ENCODE measurements at places on chromosomes 12 and 14.

DNA sequence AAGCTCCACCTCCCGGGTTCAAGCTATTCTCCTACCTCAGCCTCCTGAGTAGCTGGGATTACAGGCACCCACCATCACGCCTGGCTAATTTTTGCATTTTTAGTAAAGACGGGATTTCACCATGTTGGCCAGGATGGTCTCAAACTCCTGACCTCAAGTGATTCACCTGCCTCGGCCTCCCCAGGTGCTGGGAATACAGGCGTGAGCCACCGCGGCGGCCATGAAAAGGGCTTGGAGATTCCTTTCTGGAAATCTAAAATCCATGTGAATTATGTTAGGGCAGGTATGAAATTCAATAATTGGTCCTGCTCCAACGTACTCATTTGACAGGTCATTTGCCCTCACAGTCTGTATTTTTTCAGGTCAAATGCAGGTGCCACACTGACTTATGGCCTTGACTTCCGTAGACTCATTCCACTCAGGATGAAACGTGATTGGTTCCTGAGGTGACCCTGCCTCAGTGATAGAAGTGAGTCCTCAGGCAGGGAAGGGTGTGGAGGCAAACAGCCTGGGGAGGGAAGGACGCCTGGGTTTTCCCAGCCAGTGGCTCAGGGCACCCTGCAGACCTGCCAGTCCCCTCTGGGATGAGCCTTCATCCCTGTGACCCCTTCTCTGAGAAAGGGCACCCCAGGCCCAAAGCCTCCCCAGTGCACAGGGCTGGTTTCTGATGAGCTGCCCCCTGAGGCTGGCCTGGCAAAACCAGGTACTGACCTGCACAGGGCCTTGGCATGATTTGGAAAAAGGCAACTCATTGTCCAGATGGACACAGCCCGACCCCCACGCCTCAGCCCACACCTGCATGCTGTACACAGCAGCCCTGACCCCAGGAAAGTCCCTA lies 48.7 kb downstream of the PSMA6 start:
- DNase-seq, result no peak

- DNase-seq, result peak; percentile 22
Observed at GRCh38 chr14:106044949-106045596, 518.7 kb downstream of the TMEM121 start.

- DNase-seq, result no peak
Observed at GRCh38 chr14:77885367-77885766, 85.5 kb downstream of the ADCK1 start.

GRCh38 chr14:67622675-67623074 lies 3.0 kb downstream of the ARG2 start:
- peak; percentile 68 for DNase-seq

DNA sequence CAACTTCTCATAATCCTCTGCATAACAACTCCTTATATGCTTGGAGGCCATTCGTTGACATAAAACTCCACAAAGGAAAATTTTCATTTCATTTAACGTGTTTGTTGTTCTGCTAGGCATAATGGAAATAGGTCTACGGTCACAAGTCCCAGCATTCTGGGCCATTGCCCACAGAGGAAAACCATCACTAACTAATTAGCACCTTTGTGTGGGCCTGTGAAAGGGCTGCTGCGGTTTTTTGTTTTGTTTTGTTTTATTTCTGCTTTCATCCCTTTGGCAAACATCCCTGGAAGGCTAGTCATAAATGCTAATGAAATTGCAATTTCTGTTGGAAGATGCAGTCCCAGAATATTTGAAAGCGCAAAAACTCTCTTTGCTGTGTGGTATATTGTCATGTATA lies 180.3 kb downstream of the RMST start:
- DNase-seq, result no peak

DNA sequence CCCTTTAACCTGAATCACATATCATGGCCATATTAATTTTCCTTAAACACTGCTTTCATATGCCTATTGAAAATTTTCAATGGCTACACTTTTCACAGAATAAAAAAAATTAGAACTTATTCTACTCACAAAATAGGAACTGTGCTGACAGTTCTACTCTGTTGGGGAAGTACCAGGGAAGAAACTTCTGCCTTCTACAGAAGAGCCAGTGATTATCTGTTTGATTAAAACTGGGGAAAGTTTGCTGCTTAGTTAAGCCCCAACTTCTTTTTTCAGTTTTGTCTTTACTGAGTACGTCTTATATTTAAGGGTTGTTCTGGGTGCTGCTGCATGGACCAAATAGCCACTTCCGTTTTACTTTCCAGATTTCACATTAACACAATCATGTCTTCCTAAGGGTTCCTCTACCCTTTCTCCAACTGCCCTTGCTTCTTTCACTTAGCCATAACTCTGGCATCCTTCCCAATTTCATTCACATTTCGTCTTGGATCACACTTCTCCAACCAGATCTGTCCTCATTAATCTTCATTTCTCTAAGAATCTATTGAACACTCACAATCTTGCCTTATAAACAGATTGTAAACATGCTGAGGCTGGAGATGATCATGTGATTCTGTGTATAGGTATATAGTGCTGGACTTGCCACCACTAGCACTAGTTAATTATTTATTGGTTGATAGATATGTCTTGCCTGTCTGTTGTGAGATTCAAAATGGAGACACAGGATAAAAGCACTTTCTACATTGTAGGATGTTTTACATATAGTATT lies 1.9 kb upstream of the SEL1L start:
- DNase-seq, result no peak

- DNase-seq, result no peak
Observed at GRCh38 chr14:77622366-77622961, 6.0 kb upstream of the SPTLC2 start.

DNA sequence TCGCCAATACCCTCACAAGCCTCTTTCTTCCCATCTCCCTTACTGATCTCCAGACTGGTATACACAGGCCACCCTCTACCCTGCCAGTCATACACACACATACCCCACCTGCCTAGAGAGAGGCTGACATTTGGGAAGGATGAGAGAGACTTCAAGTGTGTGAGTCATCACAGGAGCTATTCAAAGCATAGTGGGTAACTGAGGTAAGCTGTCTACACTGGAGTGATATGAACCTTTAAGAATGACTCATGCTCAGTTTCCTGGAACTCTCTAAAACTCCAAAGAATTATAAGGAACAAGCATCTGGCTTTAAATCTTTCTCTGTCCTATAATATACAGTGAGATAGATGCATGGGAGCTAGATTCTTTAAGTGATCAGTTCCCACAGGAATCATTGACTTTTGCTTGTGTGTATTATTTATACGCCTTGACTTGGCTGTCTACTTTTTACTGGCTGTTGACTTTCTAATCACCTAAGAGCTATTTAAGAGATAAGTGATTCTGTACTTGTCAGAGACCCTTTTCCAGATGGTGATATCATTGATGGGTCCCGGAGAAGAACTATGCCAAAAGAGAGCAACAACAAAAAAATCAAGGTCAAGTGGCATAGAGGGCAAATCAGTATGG lies 5.8 kb downstream of the IGF1 start:
- no peak for DNase-seq

- no peak for DNase-seq
Observed at GRCh38 chr12:124259154-124260066, 35.5 kb upstream of the RFLNA start.

GRCh38 chr12:57085999-57086492 lies 2.9 kb upstream of the NAB2 start:
- no peak for DNase-seq

- no peak for DNase-seq
Observed at GRCh38 chr12:128402486-128403243, 135.7 kb downstream of the TMEM132C start.

- no peak for DNase-seq
Observed at GRCh38 chr14:35786856-35787255, 22.2 kb downstream of the RALGAPA1 start.

DNA sequence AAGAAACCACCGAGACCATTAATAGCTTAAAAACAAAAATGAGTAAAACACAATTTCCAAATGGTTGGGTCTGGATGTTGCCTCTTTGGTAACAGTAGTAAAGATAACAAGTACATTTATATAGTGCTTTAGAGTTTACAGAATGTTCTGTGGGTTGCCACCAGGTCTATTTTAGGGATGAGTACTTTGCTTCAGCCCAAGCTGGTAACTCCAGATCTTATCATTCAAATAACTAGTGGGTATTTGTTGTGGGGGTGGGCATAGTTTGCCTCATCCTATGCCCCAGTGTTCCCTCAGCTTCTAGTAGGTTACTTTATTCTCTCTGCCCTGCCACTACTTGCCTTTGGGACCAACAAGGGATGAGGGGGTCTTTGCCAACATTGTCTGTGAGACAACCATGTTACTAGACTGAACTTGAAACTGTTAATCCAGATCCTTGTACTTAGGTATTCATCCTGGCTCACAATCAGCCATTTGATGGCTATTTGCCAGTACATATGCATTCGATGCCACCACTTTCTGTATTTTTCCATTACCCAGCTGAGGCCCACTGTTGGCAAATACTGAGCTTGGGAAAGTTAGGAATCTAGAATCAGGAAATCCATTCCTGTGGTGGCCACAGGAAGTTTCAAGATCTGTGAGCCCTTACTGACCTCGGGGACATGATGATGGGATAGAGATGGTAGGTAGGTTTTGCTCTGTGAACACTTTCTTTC lies 17.6 kb upstream of the AKAP6 start:
- no peak for DNase-seq

- no peak for DNase-seq
Observed at GRCh38 chr12:62045211-62045610, 215.0 kb upstream of the USP15 start.

- no peak for DNase-seq
Observed at GRCh38 chr14:22588526-22589095, 413 bp downstream of the DAD1 start.

DNA sequence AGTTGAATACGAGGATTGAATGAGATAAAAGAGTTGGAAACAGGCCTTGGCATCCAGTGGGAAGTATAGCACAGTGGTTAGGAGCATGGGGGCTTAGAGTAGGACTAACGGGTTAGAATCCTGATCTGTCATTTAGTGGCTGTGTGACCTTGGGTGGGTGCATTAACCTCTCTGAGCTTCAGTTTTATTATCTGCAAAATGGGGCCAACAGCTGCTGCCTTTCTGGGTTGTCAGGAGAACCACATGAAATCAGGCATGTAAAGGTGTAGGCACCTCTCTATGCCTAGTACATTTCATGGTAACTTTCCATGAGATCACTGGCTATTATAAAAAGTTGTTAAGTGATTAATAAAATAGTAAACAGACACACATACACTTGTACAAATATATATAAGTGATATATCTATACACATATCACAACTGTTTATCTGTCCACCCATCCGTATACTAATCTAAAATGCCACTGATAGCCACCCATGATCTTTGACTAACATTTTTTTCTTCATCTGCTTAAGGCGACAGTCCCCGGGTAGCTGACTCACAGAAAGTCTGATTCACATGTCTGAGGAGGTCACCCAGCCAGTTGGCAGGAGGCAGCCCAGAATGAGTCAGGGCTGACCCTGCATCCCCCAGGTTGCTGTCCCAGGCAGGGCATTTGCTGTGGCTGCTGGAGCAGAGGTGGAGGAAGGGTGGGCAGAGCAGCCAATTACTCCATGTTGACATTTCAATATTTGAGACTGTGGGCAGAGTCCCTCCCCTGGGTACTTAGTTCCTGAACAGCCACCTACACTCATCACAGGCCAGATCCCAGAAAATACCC lies 125.6 kb upstream of the NOS1 start:
- DNase-seq, result peak; percentile 5

DNA sequence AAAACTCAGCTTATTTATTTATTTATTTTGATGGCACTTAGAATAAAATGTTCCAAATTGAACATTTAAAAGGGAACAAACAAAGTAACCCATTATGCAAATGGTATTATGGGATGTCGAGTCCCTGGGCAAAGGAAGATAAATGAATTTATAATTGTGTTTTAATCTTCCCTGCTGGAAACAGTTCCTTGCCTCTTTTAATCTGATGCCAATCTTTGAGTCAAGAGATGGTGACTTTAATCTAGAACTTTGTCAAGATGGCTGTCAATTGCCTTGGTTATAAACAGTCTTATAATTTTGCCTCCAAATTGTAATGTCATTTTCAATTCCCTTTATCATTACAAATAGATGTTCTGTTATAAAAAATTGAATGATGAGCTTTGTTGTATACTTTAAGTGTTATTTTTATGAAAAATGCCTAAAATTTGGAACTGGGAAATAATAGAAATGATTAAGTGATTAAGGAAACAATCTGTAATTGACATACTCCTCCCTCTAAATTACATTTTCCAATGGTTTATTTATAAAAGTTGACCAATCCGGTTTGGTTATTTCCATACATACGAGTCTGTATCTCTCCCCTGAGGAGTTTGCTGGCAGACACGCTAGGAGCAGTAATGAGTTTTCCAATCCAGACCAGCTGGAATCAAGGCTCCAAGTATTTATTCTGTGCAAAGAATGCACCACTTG lies 134.9 kb upstream of the FRMD6 start:
- DNase-seq, result no peak

- DNase-seq, result no peak
Observed at GRCh38 chr14:94386085-94387031, 2.0 kb downstream of the SERPINA1 start.

DNA sequence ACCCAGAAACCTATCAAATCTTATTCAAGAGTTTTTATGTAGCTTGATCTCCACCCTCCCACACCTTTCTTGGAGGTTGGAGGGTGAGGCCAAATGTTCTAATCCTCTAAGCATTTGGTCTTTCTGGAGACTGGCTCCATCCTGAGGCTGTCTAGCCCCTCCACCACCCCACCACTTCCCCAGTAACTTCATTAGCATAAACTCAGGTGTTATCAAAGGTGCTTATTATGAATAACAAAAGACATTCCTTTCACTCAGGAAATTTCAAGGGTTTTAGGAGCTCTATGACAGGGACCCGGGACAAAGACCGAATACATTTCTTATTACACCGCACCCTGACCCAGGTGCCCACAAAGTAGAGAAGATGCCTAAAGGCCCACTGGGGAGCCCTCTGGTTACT lies 2.8 kb upstream of the TMEM229B start:
- no peak for DNase-seq

- no peak for DNase-seq
Observed at GRCh38 chr12:3884671-3885070, 11.5 kb upstream of the PARP11 start.

DNA sequence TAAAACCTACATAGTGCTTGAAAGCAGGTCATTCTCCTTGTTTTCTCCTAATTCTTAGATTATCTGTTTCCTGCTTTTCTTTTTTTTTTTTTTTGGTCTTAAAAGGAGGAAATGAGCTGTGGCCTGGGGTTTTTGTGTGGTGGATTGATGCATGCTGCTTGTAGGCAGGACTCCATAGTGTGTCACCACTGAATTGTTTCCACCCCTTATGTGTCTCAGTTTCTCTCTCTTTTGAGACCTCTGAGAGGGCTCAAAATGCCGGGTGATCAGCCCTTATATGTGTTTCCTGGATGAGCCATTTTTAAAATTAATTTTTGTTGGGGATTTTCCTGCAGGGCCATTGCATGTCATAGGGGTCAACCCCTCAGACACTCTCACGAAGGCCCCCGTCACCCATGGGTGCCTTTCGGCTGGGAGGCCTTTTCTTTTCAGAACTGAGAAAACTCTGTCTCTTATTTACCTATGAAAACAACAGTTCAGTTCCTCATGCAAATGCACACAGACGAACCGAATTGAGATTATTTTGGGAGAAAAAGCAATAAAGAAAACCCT lies 32.0 kb upstream of the LRRK2 start:
- no peak for DNase-seq

- peak; percentile 30 for DNase-seq
Observed at GRCh38 chr12:105167346-105167745, 59.8 kb downstream of the WASHC4 start.

GRCh38 chr14:22563987-22564386 lies 25.0 kb downstream of the DAD1 start:
- DNase-seq, result no peak

GRCh38 chr14:89616852-89617341 lies 199.9 kb upstream of the FOXN3 start:
- DNase-seq, result peak; percentile 69

GRCh38 chr14:74608959-74609611 lies 3.0 kb downstream of the LTBP2 start:
- peak; percentile 84 for DNase-seq
